ENCODE measurements at places on chromosomes 2 and 18. TPM values are rescaled to one million over a fixed set of nuclear protein-coding genes. Genes with fewer than 3 reads are reported as not detected.

DNA sequence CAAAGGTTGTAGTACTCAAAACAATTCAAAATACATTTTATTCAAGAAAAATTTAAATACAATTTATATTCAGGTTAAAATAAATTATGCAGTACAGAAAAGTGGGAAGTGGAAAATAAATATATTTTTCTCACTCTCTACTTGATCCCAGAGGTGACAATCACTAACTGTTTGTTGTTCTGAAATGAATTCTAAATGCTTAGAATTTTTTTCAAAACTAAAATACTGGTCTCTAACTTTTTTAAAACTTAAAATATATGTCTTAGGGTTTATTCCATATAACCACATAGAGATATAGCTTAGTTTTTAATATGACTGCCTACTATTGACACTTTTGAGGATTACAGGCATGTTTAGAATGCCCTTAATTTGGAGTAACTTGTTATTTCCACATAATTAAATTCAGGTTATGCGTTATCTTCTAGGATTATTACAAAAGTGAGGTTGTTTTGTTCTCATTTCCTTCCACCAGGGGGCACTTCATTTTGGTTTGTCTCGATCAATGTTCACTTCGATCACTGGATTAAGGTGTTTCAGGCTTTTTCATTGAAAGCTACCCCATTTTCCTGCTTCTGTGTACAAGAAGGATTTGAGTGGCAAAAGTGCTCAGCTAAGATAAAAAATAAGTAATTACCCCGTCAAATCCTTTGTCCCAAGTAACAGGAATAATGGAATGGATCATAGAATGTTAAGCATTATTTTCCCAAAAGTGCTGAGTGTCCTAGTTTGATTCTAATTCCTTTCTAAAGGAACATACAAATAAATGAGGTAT lies 27.1 kb upstream of the TFPI start:
- peaks cover 16% of the 10 kb centered on the region for H3K4me1 ChIP-seq
- H3K27ac ChIP-seq = peak overlapping the region; percentile 64
- peak overlapping the region; percentile 58 for H3K4me3 ChIP-seq
- H3K36me3 ChIP-seq = no peaks in the 10 kb centered on the region

- no peak overlapping the region for H3K27ac ChIP-seq
- DNase-seq = no peak
- peaks cover 17% of the 10 kb centered on the region for H3K4me1 ChIP-seq
These were observed 71.1 kb upstream of the TFCP2L1 start for GRCh38 chr2:121356058-121356640.

GRCh38 chr2:24269265-24269664 lies 91.1 kb downstream of the ITSN2 start:
- no peak overlapping the region for H3K4me3 ChIP-seq
- peaks cover 4% of the 10 kb centered on the region for H3K36me3 ChIP-seq
- DNase-seq = peak; percentile 34
- no peaks in the 10 kb centered on the region for H3K27me3 ChIP-seq
- H3K4me1 ChIP-seq = peaks cover 8% of the 10 kb centered on the region

Gene SERPINB4
- total RNA-seq = not detected

- DNase-seq = no peak
- no peaks in the 10 kb centered on the region for H3K27me3 ChIP-seq
- no peaks in the 10 kb centered on the region for H3K4me1 ChIP-seq
- H3K4me3 ChIP-seq = no peak overlapping the region
- no peak overlapping the region for H3K27ac ChIP-seq
These were observed 22.5 kb downstream of the CAVIN2 start for GRCh38 chr2:191824398-191824797.

Gene RIT2
- total RNA-seq = not detected

DNA sequence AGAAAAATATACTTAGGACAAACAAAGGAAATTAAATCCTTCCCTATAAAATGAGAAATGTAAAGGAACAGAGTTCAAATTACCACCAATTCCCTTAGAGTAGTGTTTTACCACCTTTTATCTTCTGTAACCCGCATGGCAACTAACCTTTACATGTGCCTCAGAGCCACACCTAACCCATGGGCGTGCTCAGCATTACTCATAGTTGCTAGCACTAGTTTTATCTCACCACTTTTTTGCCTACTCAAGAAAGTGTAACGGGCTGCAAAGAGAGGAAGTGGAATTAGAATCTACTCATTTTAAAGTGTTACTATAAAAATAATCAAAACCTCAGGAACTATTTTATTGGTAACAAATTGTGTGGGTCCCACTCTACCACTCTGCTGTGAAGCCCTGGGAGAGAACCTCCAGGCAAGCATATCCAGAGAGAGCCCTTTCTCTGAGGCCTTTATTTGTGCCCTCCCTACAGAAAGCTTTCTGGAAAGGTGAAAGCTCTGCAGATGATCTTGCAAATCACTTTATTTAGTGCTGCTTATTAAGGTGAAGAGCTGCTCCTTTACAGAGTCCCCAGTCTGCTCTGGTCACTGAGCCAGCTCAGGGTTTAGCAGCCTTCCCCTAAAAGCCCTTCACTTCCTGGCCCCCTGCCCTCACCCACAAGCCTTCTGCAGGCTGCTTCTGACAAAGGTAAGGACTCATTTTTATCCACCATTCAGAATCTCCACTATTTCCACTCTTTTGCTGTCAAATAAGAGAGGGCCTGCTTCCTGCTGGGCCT lies 98.8 kb downstream of the TRABD2A start:
- H3K4me1 ChIP-seq = peaks cover 3% of the 10 kb centered on the region
- H3K27ac ChIP-seq = no peak overlapping the region
- no peaks in the 10 kb centered on the region for H3K36me3 ChIP-seq
- H3K27me3 ChIP-seq = no peaks in the 10 kb centered on the region
- no peak for DNase-seq

Gene CXCR2
- not detected for total RNA-seq

Gene PARD6G
- total RNA-seq = 2.2 TPM

Gene RTP5
- total RNA-seq = not detected

Gene C2orf80
- not detected for total RNA-seq

DNA sequence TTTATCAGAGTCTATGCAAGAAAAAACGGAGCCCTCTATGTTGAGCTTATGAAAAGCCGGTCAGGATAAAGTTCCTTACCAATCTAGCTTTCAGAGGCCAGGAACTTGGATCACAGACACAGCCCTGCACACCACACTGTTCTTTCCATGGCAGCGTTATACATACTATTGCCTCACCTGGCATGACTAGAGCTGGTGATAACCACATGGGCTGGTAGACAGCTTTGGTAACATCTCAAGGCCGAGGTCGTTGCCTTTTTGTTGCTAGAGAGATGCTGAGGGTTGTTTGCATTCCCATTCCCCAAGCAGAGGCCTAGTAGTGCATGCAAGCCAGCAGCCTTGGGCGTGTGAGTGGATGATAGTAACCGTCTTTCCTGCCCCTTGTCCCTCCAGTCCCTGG lies 78.0 kb downstream of the ITGB1BP1 start:
- H3K27ac ChIP-seq = no peak overlapping the region
- H3K27me3 ChIP-seq = no peaks in the 10 kb centered on the region
- H3K36me3 ChIP-seq = peaks cover 63% of the 10 kb centered on the region
- no peak overlapping the region for H3K4me3 ChIP-seq
- DNase-seq = no peak

Gene DYSF
- 4.3 TPM for total RNA-seq

DNA sequence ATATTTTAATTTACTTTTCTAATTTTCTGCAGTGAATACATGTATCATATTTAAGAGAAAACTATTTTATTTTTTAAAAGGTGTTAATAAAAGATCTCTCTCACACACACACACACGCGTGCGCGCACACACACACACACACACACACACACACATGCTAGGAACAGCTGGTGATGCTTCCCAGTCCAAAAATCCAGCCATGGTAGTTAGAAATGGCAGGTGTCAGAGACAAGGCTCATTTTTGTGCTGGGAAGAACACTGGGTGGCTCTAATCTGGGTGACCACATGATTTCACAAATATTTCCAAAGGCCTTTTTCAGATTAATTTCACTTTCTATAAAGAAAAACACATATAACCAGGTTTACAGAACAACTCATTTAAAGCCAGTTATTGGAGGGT lies 104.5 kb upstream of the NCK2 start:
- H3K4me1 ChIP-seq = peaks cover 9% of the 10 kb centered on the region
- no peak overlapping the region for H3K27ac ChIP-seq
- no peaks in the 10 kb centered on the region for H3K36me3 ChIP-seq
- DNase-seq = no peak
- no peak overlapping the region for H3K4me3 ChIP-seq

GRCh38 chr18:24543086-24543794 lies 82.8 kb downstream of the HRH4 start:
- H3K27ac ChIP-seq = no peak overlapping the region
- no peak for DNase-seq
- H3K4me1 ChIP-seq = no peaks in the 10 kb centered on the region
- no peak overlapping the region for H3K4me3 ChIP-seq
- no peaks in the 10 kb centered on the region for H3K36me3 ChIP-seq
- H3K27me3 ChIP-seq = peaks cover 7% of the 10 kb centered on the region

All from osteoblast (primary cell).